ENCODE measurements at places on chromosomes 1 and 21.

GRCh38 chr1:220221269-220221668 is 51.0 kb downstream of the RAB3GAP2 start:
- no peak for DNase-seq

DNA sequence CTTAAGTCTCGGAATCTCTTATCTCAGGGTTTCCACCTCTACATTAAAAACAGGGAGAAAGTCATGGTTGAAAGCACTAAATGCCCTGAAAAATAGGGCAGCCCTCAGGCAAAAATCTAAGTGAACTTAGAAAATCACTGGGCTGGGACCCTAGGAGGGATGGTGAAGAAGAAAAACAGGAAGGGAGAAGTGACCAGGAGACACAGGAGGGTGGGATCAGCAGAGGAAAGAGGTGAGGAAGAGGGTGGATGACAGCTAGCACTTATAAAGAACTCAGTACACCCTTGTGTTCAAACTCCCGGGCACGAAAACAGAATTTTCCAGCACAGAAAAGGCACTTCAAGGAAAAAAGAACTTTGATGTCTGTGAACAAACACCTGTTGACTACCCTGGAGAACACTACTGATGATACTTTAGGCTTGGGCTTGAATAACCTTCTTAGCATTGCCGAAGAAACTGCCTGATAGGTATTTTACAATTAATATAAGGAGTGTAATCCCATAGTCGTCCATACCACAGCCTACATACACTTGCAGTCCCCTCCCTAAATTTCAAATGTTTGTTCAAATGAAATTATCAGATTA is 2.0 kb downstream of the CHML start:
- no peak for DNase-seq

DNA sequence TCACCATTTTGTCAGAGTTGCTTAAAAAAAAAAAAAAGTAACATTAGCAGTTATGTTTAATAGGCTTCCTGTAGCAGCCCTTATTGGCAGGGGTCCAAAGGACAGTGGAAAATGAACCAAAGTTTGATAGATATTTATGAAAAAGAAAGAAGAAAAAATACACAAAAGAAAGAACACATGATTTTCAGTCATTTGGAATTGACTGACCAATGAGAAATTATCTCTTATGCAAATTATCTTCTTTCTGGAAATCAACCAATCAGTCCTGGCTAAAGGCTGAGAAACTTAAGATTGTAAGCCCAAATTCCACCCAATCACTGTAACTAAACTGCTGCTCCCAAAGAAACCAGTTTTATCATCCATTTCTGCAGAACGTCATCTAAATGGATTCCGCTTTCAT is 282.4 kb downstream of the TM2D1 start:
- no peak for DNase-seq

DNA sequence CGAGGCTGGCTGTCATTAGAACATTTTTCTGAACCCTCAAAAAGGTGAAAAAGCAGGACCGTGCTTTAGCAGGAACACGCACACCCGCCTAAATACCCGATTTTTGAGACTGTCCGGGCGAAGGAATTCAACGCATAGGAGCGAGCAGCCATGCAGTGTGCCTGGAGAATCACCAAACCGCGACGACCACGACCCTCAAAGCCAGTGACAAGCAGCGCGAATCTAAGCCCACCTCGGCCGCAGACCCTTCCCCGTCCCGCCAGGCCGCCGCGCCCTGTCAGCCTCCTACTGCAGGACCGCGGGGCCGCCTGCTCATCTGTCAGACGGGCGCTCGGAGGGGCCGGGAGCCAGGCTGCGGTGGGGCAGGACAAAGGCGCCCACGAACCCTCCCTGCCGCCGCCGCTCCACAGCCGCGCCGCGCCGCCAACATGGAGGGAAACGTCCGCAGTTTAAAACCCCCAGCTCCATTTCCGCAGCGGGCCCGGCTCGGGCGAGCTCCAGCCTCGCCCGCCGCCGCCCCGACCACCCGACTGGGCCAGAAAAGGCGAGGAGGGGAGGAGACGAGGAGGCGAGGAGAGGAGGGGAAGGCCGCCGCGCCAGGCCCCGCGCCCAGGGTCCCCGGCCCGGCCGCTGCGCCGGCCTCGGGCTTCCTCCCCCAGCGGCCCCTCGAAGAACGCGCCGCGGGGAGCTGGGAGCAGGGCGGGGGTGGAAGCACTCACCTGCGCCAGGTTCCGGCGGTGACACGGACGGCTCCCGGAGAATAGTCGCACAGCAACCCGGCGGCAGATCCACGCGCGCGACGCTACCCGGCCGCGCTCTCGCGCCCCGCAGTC is at the start of gene LBR:
Gene LBR, minus strand, starts transcription at position 804 of the 833 bp plus-strand sequence. CDS start 3,963 bp downstream, outside the sequence.
- peak; percentile 21 for DNase-seq

- DNase-seq = no peak
These were observed 385.6 kb downstream of the HLX start for GRCh38 chr1:221264848-221265247.
